ENCODE measurements at places on chromosomes 1 and 21.
A peak's percentile ranks its signal among the peaks of the same experiment; 100 is the strongest.

GRCh38 chr1:52056937-52057231 is 789 bp downstream of the BTF3L4 start:
- DNase-seq: no peak

DNA sequence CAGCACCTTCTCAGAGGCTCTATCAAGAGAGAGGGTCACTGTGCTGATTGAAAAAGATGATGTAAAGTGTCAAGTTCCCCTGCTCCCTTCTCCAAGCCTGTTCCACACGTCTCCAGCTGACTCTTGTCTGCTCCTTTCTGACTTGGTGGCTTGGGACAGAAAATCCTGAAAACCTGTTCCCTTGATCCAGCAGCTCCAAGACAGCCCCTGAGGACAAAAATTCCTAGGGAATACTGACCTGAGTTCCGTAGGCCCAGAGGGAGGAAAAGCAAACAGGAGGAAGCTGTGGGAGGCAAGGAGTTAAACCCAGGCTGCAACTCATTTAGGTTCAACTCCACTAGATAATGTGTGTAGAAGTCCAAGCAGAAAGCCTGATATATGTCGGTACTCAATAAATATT is 42.1 kb upstream of the ATP2B4 start:
- no peak for DNase-seq

DNA sequence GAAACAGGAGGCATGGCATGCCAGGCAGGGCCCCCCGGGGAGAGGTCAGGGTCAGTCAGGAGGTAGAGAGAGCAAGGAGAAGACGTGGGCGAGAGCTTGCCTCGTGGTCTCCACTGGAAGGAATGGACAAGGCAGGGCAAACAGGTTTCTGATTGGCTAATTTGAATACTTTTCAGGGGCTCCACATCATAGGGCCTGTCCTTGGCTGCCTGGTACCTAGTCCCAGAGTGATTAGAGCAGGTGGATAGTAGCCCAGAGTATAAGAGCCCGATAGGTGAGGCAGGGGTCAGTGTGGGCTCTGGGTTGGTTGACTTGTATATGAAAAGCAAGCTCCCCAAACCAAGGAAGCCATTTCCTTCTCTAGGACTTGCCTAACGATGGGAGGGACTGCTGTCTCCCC is 178.6 kb downstream of the ZP4 start:
- no peak for DNase-seq

GRCh38 chr1:48493970-48494769 is 22.2 kb upstream of the SPATA6 start:
- DNase-seq: peak; percentile 34

DNA sequence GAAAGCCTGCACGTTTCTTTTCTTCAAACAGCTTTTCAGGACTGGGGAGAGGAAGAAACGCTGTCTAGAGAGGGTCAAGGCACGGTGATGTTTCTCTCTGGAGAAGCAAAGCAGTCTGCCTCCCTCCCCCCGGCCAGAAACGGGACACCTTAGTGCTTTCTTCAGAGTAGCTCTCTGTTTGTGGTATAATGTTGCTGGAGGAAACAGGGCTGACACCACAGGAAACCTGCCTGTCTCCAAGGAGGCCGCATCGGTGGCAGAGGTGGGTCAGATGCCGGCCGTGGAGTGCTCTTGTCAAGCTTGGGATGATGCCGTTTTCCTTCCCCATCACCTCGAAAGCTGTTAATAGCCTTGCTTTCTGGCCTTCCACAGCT is 139.4 kb downstream of the DHRS3 start:
- no peak for DNase-seq

DNA sequence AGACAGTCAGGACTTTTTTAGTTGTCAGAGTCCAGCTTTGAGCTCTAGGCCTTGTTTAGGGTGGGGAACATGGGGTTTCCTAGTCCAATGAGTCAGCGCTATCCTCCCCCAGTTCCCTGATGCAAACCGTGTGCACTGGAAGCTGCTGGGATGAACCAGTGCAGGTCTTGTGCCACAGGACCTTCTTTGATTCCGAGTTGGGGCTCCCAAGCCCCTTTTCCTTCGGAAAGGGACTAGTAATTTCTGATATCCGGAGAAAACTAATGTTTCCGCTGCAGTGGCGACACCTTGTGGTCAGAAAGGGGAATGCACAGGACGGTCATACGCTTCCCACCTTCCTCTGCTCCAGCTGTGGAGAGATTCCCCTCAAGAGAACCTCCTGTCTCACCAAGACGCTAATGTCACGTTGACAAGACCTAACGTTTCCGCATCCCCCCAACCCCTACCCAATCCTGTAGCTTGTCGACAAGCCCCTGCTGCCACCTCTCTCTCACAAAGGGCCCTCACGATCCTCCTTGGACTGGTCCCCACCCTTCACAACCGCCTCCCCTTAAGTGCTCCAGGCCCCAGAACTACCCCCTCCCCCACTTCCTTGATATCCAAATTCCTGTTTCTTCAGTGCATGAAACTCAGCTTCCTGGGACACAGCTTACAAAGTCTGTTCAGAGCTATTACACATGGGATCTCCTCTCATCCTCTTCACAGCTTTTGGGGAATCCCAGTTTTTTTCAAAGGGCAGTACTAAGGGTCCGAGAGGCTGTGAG is 30.9 kb downstream of the GPA33 start:
- peak; percentile 2 for DNase-seq

GRCh38 chr1:111399792-111400610 is 27.5 kb downstream of the OVGP1 start:
- peak; percentile 14 for DNase-seq

GRCh38 chr1:56819387-56819899 is at the start of gene FYB2:
TSS of gene FYB2 (minus strand) at chr1:56819404. CDS start at chr1:56819290, 114 bp downstream.
- no peak for DNase-seq

DNA sequence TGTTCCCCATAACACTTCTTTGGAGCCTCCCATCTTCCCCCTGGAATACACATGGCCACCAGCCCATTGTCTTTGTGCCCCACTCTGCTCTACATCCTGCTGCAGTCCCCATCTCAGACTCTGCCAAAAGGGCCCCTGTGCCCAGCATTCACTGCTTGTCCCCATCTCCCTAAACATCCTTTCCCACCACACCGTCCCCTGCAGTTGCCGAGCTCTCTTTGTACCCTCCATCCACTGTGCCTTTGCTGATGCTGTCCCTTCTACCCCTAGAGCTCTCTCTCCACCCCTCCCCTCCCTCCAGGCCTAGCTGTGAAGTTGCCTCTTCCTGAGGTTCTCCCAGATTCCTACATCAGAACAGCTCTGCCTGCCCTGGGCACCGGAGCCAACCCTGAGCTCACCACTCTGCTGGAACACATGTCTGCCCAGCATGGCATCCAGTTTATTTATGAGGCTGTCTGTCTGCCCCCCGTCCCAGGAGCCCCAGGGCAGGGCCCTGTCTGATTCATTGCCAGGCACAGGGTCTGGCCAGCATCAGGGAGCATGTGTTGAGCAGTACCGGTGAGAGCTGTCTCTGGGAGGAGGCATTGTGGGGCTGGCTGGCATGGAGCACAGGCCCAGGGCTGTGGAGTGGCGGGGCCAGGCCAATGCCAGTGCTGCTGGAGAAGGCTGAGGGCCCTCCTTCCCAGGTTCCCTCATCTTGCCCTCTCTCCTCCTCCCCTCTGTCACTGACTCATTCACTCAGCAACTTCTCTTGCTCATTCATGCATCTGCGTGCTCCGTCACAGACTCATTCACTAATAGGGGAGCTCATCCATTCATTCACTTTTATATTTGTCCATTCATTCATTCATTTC is 28.8 kb downstream of the EDN2 start:
- no peak for DNase-seq

GRCh38 chr1:53131590-53131938 is 10.9 kb downstream of the SLC1A7 start:
- no peak for DNase-seq

DNA sequence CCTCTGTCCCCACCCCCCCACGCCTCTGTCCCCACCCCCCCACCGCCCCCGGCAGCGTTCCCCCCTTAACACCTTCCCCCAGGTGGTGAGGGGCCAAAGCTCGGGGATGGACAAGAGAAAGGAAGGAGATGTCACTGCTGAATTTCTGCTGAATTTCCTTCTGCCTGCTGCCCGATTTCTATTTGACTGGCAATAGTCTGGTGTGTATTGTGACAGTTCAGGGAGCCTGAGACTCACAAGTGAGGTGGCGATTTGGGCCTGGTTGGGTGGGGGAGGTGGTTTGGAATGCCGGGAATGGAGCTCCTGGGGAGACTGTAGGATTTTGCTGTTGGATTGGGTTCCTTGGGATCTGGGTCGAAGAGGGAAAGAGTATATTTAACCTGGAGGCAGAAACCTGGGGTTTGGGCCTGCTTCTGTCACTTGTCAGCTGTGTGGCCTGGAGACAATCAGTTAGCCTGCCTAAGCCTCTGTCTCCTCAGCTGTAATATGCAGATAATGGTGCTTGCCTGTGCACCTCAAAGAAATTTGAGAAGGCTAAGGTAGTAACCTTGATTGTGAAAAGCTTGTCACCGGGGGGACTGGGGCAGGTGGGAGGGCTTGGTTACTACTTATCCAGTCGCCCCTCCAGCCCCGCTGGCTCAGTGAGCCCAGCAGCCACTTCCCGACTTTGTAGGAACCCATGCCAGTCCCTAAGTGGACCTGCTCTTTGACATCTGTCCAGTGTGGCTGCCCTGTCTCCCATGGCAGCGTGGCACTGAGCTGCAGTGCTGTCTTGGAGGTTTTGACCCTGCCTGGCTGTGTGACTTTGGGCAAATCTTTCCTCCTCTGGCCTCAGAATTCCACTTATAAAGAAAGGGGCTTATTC is 7.7 kb upstream of the LMNA start:
- DNase-seq: no peak
